ENCODE measurements at places on chromosomes 16 and 17. TPM values are rescaled to one million over a fixed set of nuclear protein-coding genes. Genes with fewer than 3 reads are reported as not detected.

- H3K4me1 ChIP-seq: no peaks in the 10 kb centered on the region
- no peak overlapping the region for H3K4me3 ChIP-seq
- H3K27ac ChIP-seq: peak overlapping the region; percentile 59
- H3K36me3 ChIP-seq: no peaks in the 10 kb centered on the region
Measured at GRCh38 chr16:73020409-73020884, 27.5 kb downstream of the ZFHX3 start.

DNA sequence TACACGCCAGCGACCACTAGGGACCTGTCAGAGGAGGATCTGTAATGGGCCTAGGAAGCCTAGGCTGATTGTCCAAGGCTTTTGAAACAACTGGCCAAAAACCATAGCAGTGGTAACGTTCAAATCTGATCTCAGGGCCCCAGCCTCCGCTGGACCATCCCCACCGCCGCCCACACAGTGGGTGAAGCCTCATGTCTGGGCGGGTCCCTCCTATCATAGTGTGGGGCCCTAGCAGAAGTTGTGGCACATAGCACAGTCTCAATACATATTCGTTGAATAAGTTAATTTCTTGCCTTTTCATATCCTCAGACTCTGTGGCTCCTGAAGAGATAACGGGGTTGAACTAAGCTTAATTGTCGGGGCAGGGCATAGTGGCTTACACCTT is 818 bp downstream of the DPH1 start:
- peak overlapping the region; percentile 81 for H3K27ac ChIP-seq
- H3K4me1 ChIP-seq: peaks cover 36% of the 10 kb centered on the region
- no peaks in the 10 kb centered on the region for H3K27me3 ChIP-seq
- H3K4me3 ChIP-seq: peak overlapping the region; percentile 97

DNA sequence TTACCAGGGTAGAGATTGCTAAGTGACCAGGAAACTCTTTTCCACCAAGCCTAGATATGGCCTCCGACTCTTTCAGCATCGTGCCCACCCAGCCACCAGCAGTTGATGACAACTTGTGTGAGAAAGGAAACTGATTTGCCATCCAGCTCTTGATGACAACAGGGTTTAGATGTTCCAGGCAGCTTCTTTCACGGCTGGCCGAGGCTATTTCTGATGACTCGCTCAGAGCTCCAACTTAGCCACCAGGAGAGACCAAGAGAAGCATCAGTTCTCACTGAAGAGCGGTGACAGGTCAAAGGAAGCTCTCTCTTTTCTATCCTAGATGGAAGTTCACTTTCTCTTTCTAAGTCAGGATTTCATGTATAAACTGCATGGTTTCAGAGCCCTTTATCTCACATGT is 61.2 kb downstream of the MPHOSPH6 start:
- H3K27ac ChIP-seq: no peak overlapping the region
- no peak for DNase-seq
- no peak overlapping the region for H3K4me3 ChIP-seq
- H3K4me1 ChIP-seq: no peaks in the 10 kb centered on the region
- no peaks in the 10 kb centered on the region for H3K27me3 ChIP-seq

DNA sequence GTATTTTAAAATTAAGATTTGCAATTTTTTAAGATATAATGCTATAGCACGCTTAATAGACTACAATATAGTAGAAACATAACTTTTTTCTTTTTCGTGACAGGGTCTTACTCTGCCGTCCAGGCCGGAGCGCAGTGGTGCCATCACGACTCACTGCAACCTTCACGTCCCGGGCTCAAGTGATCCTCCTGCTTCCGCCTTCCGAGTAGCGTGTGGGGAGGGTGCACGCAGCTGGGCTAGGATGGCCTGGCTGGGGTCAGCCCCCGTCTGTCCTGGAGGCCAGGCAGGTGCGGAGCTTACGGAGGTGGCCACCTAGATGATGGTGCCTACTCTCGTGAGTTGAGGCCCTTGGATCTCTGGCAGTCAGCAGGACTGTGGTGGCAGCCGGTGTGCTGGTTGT is 50.1 kb downstream of the JPH3 start:
- no peaks in the 10 kb centered on the region for H3K27me3 ChIP-seq
- DNase-seq: no peak
- no peak overlapping the region for H3K4me3 ChIP-seq
- H3K36me3 ChIP-seq: no peaks in the 10 kb centered on the region

DNA sequence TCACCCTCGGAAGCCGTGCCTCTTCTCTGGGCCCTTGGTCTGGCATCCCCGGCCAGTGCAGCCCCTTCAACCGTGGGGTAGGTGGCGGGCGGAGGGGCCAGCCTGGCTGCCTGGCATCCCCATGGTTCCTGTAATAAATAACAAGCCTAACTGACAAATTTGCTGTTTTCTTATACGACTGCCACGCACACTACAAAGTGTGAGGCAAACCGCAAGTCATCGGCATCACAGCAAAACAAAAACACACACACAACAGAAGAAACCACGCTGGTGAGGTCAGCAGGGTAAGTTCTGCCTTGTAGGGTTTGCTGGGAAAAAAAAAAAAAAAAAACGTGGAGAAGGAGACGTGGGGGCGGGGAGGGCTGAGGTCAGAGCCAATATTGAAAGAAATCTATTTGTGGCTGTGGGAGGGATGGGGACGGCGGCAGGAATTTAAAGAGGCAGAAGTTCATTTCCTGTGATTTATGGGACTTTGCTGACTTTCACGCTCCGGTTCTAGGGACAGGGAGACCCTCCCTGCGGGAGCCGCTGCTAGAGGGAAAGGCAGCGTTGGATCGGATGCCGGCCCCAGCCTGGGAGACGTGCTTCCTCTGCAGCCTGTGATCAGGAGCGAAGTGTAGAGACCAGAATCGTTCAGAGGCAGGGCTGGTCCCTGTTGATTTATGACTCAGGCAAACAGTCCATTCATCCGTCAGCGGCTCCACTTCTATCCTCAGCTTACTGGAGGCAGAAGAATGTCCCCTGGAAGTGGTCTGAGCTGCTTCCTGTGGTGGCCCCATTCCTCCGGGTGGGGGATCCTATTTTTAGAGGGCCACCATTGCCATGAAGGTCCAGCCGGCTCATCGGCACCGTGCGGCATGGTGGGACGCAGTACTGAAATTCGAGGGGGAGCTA is 162.8 kb downstream of the FOXL1 start:
- H3K27me3 ChIP-seq: no peaks in the 10 kb centered on the region
- H3K36me3 ChIP-seq: no peaks in the 10 kb centered on the region
- DNase-seq: peak; percentile 74
- peaks cover 11% of the 10 kb centered on the region for H3K4me1 ChIP-seq
- peak overlapping the region; percentile 43 for H3K4me3 ChIP-seq

DNA sequence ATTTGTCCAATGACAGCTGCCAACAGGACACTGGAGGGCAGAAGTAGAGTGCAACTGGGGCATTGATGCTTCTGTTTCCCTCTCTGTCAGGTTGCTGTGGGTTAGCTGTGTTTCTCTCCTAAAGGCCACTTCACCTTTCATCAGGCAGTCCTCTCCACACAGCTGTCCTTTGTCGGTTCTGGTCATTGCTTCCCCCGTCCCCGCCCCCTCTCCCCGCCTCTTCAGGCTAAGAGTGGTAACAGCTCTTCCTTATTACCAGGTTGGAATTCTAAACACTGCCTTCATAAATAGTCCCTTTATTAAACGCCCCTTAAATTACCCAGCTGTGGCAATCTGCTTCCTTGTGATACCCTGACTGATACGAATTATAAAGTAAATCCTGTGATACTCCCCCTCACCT is 31.8 kb upstream of the NSRP1 start:
- DNase-seq: no peak
- H3K36me3 ChIP-seq: no peaks in the 10 kb centered on the region
- H3K4me3 ChIP-seq: no peak overlapping the region
- no peaks in the 10 kb centered on the region for H3K4me1 ChIP-seq
- no peak overlapping the region for H3K27ac ChIP-seq

GRCh38 chr17:896953-897661 is 82.5 kb downstream of the NXN start:
- DNase-seq: no peak
- no peaks in the 10 kb centered on the region for H3K4me1 ChIP-seq
- no peak overlapping the region for H3K4me3 ChIP-seq
- no peaks in the 10 kb centered on the region for H3K36me3 ChIP-seq
- no peaks in the 10 kb centered on the region for H3K27me3 ChIP-seq

DNA sequence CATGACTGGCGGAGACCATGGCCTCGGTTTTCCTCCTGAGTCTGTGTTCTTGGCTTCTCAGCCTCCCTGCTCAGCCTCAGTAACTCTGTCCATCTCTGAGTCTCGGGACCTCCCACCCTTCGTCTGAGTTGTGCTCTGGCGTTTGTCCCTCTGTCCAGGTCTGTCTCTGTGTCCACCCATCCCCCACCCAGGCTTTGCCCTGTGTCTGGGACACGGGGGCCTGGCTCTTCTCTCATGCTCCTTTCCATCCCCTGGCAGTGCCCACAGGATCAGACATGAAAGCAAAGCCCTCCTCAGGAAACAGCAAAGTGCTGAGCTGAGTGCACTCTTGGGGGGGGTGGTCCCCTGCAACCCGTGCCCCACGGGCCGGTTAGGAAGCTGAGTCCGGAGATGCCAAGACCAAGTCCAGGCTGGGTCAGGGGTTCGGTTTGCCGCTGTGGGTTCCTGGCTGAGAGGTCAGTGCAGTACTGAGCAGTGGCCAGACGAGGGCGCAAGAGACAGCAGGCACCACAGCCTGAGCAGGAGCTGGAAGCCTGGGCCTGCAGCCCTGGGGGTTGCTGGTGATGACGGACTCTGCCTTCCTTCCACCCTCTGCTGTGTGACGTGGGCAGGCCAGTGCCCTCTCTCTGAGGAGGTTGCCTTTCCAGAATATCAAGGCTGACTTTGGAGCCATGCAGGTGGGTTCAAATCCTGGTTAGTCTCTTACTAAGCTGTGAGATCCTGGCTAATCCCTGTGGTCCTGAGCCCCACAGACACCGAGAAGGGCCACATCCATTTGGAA is 2.5 kb downstream of the P2RX1 start:
- no peak overlapping the region for H3K27ac ChIP-seq
- H3K27me3 ChIP-seq: no peaks in the 10 kb centered on the region
- H3K4me3 ChIP-seq: no peak overlapping the region
- no peak for DNase-seq
- no peaks in the 10 kb centered on the region for H3K36me3 ChIP-seq

DNA sequence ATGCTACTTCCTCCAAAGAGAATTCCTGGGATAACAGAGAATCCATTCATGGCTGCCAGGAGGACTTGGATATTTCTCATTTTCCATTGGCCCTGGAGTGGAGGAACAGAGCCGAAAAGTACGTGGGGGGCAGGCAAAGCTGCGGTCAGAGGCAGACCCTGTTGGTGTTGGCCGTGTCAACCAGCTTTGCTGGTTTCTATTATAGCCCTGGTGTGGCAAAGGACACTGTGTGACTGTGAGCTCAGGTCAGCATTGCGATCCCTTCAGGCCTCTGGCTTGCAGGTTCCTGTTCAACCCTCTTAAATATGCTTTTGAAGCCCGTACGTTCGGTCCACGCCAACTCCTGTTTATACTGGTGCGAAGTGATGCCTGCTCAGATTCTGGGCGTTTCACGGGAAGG is 596.2 kb downstream of the MAF start:
- H3K36me3 ChIP-seq: no peaks in the 10 kb centered on the region
- DNase-seq: no peak
- H3K27me3 ChIP-seq: no peaks in the 10 kb centered on the region
- no peak overlapping the region for H3K27ac ChIP-seq

DNA sequence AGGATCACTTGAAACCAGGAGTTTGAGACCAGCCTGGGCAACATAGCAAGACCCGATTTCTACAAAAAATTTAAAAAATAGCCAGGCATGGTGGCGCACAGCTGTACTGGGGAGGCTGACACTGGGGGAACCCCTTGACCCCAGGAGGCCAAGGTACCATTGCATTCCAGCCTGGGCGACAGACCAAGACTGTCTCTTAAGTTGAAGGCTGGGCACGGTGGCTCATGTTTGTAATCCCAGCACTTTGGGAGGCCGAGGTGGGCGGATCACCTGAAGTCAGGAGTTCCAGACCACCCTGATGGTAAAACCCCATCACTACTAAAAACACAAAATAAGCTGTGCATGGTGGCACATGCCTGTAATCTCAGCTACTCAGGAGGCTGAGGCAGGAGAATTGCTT is 74.9 kb downstream of the LITAF start:
- H3K4me3 ChIP-seq: no peak overlapping the region
- no peak for DNase-seq
- no peaks in the 10 kb centered on the region for H3K36me3 ChIP-seq
- H3K4me1 ChIP-seq: no peaks in the 10 kb centered on the region

- DNase-seq: no peak
- H3K4me1 ChIP-seq: no peaks in the 10 kb centered on the region
- H3K4me3 ChIP-seq: no peak overlapping the region
- no peak overlapping the region for H3K27ac ChIP-seq
- no peaks in the 10 kb centered on the region for H3K36me3 ChIP-seq
- H3K27me3 ChIP-seq: no peaks in the 10 kb centered on the region
Measured at GRCh38 chr17:52297230-52298010, 138.9 kb upstream of the CA10 start.

GRCh38 chr16:75248536-75249380 is 2.7 kb downstream of the BCAR1 start:
- H3K36me3 ChIP-seq: no peaks in the 10 kb centered on the region
- H3K27ac ChIP-seq: peak overlapping the region; percentile 97
- no peaks in the 10 kb centered on the region for H3K4me1 ChIP-seq
- no peaks in the 10 kb centered on the region for H3K27me3 ChIP-seq

- H3K27ac ChIP-seq: no peak overlapping the region
- no peaks in the 10 kb centered on the region for H3K36me3 ChIP-seq
- no peak overlapping the region for H3K4me3 ChIP-seq
- DNase-seq: no peak
Measured at GRCh38 chr16:61897657-61898056, 138.6 kb downstream of the CDH8 start.

DNA sequence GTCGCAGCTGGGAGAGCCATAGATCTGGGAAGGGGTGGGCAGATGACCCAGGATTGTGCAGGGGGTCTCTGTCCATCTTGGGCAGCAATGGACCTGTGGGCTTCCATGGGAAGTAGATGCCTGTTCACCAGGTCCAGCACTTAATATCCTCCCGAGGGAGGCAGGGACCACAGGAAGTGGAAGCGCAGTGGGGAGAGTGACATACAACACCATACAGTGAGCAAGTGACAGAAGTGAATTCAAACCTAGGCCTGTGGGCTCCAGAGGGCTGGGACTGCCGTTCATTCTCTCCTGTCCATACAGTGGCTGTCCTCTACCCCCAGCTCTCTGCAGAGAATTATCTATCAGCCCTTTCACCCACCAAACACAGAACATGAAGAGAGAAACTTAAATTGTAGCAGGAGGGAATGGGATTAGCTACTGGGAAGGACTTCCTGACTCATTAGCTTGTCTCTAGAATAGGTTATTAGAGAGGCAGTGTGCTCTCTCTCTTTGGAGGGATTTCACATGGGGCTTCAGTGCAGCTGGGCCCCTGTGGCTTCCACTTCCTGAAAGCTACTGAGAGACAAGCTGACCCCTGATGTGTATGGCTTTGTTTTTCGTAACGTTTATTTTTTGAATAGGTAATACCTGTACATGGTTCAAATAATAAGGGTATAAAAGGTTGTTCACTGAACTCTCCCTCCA is 13.1 kb upstream of the SEZ6 start:
- peaks cover 7% of the 10 kb centered on the region for H3K4me1 ChIP-seq
- H3K4me3 ChIP-seq: no peak overlapping the region
- H3K36me3 ChIP-seq: no peaks in the 10 kb centered on the region
- no peak overlapping the region for H3K27ac ChIP-seq

C17orf100 gene
- total RNA-seq: 0.63 TPM

KCNJ12 gene
- 17.3 TPM for total RNA-seq

TENT4B gene
- 6.1 TPM for total RNA-seq

CD300A gene
- 7.8 TPM for total RNA-seq

All from right atrium auricular region (tissue), 2 donors.